ENCODE measurements at places on chromosomes 7 and 10. TPM values are rescaled to one million over a fixed set of nuclear protein-coding genes. Genes with fewer than 3 reads are reported as not detected.

- peaks cover 68% of the 10 kb centered on the region for H3K27me3 ChIP-seq
- no peak overlapping the region for H3K27ac ChIP-seq
- H3K4me1 ChIP-seq = peaks cover 18% of the 10 kb centered on the region
- DNase-seq = no peak
Measured at GRCh38 chr10:116271593-116272439, 1.2 kb downstream of the GFRA1 start.

- no peak overlapping the region for H3K4me3 ChIP-seq
- H3K36me3 ChIP-seq = no peaks in the 10 kb centered on the region
- H3K4me1 ChIP-seq = peaks cover 7% of the 10 kb centered on the region
- no peak overlapping the region for H3K27ac ChIP-seq
- peaks cover 7% of the 10 kb centered on the region for H3K27me3 ChIP-seq
Measured at GRCh38 chr10:80554050-80554449, 16.3 kb downstream of the SH2D4B start.

- H3K27ac ChIP-seq = no peak overlapping the region
- H3K36me3 ChIP-seq = no peaks in the 10 kb centered on the region
- H3K27me3 ChIP-seq = no peaks in the 10 kb centered on the region
- DNase-seq = no peak
- no peaks in the 10 kb centered on the region for H3K4me1 ChIP-seq
Measured at GRCh38 chr10:84762754-84763394, 434.5 kb downstream of the CCSER2 start.

DNA sequence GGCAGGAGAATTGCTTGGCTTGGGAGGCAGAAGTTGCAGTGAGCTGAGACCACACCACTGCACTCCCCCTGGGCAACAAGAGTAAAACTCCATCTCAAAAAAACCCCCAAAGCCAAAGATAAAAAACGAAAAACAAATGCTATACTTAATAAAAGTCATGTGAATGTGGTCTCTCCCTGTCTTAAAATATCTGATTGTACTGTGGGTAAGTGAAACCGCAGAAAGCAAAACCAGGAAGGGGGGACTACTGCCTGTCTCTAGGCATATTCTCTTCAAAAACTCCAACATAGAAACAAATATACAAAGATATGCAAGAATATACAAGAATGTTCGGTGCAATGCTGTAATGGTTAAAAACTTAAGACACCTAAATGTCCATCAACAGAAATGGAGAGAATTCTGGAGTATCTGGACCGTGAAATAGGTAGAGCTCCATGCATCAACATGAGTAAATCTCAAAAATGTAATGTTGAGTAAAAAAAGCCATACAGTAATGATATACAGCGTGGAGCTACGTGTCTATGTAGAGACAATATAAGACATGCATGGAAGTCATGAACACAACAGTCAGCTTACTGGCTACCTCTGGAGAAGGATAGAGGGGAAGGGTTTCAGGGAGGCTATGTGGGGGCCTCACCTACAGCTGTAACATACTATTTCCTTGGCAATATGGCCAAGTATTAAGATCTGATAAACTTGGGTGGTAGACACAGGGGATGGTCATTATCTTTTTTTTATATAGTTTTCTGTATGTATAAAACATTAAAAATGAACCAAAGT, 2.1 kb downstream of the ZNF394 start:
- no peak for DNase-seq

- DNase-seq = no peak
- no peaks in the 10 kb centered on the region for H3K36me3 ChIP-seq
- H3K4me1 ChIP-seq = peaks cover 4% of the 10 kb centered on the region
- no peak overlapping the region for H3K4me3 ChIP-seq
- no peak overlapping the region for H3K27ac ChIP-seq
Measured at GRCh38 chr10:116287906-116288501, 15.0 kb upstream of the GFRA1 start.

DNA sequence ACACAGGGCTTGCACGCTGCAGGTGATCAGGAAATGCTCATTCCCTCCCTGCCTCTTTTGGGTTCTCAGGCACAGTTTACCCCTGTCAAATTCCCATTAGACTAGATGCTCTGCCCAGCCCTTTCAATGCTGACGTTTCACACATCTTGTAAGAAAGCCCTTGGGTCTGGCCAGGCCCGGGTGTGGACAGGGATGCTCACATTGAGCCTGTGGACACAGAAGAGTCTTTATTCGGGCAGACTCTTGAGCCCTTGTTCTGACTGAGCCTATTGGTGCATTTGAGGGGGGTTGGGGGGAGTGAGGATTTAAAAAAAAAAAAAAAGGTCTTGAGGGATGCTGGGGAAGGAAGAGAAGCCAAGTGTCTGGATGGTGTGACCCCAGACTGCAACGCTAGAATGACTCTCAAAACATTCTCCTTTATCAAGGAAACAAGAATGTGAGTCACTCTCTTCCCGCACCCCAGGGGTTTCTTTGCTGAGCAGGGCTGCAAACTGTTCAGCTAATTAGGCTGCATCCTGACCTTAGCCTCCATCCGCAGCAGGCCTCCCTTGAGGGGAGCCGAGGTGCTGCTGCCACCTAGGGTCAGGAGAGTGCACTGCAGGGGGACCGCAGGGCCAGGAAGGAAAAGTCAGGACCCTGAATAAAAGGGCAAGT, 53.6 kb upstream of the TMEM72 start:
- H3K4me1 ChIP-seq = peaks cover 24% of the 10 kb centered on the region
- peak overlapping the region; percentile 34 for H3K27ac ChIP-seq

GRCh38 chr10:3399756-3400155, 227.2 kb upstream of the PITRM1 start:
- peak overlapping the region; percentile 36 for H3K27ac ChIP-seq
- peak overlapping the region; percentile 10 for H3K4me3 ChIP-seq
- peaks cover 46% of the 10 kb centered on the region for H3K4me1 ChIP-seq
- H3K36me3 ChIP-seq = no peaks in the 10 kb centered on the region
- DNase-seq = peak; percentile 36

DNA sequence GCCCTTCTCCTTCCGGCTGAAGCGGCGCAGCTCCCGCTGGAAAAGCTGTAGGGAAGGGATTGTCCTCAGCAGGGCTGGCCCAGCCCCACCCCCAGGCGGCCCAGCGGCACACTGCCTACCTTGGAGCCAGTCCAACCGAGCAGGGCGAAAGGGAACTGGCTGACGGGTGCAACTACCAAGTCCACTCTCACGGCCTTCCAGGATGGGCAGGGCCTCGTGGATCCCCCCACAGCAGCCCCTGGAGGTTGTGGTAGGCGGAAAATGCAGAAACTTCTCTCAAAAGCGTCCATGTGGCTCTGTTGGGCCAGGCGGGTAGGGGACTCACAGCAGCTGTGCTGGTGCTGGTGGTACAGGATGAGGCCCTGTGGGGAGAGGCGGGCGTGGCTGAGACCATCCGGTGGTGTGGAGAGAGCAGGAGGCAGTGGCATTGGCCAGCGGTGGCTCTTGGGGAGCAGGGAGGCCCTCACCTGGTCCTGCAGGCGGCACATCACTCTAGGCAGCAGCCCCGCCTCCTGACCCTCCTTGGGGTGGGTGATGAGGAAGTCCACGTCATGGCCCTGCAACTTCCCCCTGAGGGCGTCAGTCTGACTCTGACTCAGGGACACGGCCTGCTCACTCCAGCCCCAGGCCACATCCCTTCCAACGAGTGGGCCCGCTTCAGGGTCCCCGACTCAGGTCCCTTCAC, 8.4 kb upstream of the PGAM2 start:
- H3K4me3 ChIP-seq = no peak overlapping the region
- H3K27me3 ChIP-seq = no peaks in the 10 kb centered on the region
- no peak overlapping the region for H3K27ac ChIP-seq

DNA sequence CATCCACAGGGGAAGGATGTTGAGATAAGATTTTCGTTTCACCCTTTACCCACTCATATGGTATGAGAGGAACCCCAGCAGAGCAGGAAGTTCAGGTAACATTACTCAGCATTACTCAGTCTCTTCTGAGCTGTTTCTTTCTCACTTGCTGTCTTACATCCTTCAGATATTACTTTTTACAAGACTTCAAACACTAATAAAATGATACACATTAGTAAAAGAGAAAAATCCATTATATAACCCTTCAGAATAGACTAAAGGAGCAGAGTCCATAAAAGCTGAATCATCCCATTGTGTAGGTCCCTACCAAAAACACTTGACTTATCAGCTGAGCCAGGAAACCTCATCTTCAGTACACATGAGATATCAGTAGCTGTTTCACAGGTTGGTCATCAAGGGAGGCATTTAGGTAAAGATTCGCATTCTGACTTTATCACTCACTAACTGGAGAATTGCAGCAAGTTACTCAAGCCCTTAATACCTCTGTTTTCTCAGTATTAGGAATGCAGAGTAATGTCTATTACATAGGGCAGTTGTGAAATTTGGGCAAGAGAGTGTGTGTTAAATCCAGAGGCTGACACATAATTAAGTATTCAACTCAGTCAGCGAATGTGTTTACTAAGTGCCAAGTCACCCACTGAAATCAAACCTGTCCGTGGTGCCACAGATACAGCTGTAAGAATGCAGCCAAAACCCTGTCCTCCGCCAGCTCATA, 44.7 kb downstream of the KLF6 start:
- no peak overlapping the region for H3K27ac ChIP-seq
- no peak overlapping the region for H3K4me3 ChIP-seq
- peaks cover 1% of the 10 kb centered on the region for H3K4me1 ChIP-seq

DNA sequence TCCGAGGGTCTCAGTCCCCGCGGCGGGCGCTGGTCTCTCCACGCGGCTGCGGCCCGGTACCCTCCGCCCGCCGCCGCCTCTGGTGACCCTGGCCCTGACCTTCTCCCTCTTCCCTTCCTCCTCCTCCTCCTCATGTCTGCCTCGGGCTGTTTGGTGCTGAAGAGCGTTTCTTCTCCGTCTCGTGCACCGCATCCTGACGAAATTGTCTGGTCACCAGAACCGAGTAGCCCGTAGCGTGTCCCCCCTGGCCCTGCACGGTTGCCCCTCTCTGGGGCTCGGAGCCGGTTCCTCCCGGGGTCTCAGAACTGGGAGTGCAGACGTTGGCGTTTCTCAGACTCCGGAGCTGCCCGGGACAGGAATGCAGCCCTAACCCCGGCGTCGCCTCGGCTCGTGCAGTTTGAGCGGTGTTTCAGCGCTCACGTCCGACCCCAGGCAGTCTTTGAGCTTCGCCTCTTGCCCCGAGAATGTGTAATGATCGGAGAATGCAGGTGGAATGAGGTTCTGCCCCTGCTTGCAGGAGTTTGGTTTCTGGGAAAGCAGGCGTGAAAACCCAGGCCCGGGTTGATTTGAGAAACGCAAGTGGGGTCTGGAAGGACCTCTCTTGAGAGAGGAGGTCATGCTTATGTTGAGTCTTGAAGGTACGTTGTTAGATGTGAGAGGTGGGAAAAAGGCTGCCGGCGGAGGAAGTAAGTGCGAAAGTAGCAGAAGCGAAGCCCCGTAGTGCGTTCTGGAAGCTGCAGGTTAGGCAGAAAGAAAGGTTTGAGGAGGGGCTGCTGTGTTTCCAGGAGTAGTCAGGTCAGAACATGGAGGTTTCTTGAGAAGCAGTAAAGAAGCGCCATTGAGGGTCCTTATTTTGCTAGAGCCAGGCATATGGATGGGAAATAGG, 743 bp downstream of the RBM17 start:
- H3K4me1 ChIP-seq = peaks cover 32% of the 10 kb centered on the region
- H3K27me3 ChIP-seq = peaks cover 8% of the 10 kb centered on the region
- DNase-seq = peak; percentile 74
- H3K4me3 ChIP-seq = peak overlapping the region; percentile 95
- H3K27ac ChIP-seq = peak overlapping the region; percentile 92

GRCh38 chr10:98242823-98243222, 25.2 kb downstream of the LOXL4 start:
- H3K4me1 ChIP-seq = peaks cover 17% of the 10 kb centered on the region
- no peaks in the 10 kb centered on the region for H3K27me3 ChIP-seq
- H3K4me3 ChIP-seq = no peak overlapping the region
- peaks cover 5% of the 10 kb centered on the region for H3K36me3 ChIP-seq
- no peak overlapping the region for H3K27ac ChIP-seq
- DNase-seq = no peak

DNA sequence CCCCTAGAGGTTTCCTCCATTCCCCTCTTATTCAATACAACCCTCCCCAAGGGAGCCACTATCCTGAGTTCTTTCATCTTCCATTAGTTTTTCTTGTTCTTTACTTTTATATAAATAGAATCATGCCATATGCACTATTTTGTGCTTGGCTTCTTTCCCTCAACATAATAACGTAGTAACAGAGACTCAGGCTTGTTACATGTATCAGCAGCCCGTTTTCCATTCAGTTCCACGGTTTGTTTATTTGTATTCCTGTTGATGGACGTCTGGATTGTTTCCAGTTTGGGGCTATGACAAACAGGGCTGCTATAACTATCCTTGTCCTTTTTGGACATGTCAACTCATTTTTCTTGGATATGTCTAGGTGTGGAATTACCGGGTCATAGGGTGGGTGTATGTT, 264.4 kb upstream of the MKI67 start:
- H3K4me1 ChIP-seq = no peaks in the 10 kb centered on the region
- DNase-seq = no peak
- H3K4me3 ChIP-seq = no peak overlapping the region
- peaks cover 20% of the 10 kb centered on the region for H3K27me3 ChIP-seq
- H3K27ac ChIP-seq = no peak overlapping the region

GRCh38 chr10:126686268-126686667, 15.8 kb upstream of the C10orf90 start:
- H3K27me3 ChIP-seq = no peaks in the 10 kb centered on the region
- no peaks in the 10 kb centered on the region for H3K36me3 ChIP-seq
- no peak overlapping the region for H3K4me3 ChIP-seq
- peaks cover 6% of the 10 kb centered on the region for H3K4me1 ChIP-seq
- no peak for DNase-seq
- H3K27ac ChIP-seq = no peak overlapping the region

- H3K27ac ChIP-seq = no peak overlapping the region
- no peak overlapping the region for H3K4me3 ChIP-seq
- H3K4me1 ChIP-seq = no peaks in the 10 kb centered on the region
Measured at GRCh38 chr10:84172467-84173356, 889 bp upstream of the GPR15LG start.

GRCh38 chr7:70154521-70155180, 556.4 kb downstream of the AUTS2 start:
- H3K4me1 ChIP-seq = peaks cover 16% of the 10 kb centered on the region
- DNase-seq = no peak
- peak overlapping the region; percentile 17 for H3K27ac ChIP-seq
- H3K27me3 ChIP-seq = no peaks in the 10 kb centered on the region
- H3K4me3 ChIP-seq = no peak overlapping the region
- peaks cover 18% of the 10 kb centered on the region for H3K36me3 ChIP-seq

- peaks cover 5% of the 10 kb centered on the region for H3K36me3 ChIP-seq
- H3K27ac ChIP-seq = peak overlapping the region; percentile 34
- peaks cover 13% of the 10 kb centered on the region for H3K4me1 ChIP-seq
- no peak for DNase-seq
- H3K27me3 ChIP-seq = peaks cover 28% of the 10 kb centered on the region
Measured at GRCh38 chr7:514651-515598, 4.7 kb downstream of the PDGFA start.

DNA sequence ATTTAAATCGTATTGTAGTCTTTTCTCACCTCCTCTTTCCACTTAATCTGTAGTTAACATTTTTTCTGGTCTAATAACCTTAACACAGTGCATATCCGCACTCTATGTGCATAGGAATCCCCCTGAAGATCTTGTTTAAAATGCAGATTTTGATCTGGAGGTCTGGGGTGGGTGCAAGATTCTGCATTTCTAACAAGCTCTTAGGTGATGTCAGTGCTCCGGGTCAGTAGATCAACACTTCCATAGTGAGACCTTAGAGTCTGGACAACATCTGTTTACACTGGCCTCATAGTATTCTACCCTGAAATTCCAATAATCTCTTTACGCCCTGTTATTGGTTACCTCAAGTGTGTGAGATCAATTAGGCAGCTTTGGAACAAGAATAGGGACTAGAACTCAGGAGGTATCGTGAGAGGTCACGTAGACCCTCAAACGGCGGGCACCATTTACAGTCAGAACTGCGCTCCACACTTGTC, 434 bp upstream of the PLEKHA8 start:
- H3K27ac ChIP-seq = peak overlapping the region; percentile 93

Gene LRRC4
- total RNA-seq = 37.7 TPM

Gene COL28A1
- 3.3 TPM for total RNA-seq

Gene PRLHR
- 2.6 TPM for total RNA-seq

Gene FAM25A
- total RNA-seq = not detected

Gene MACROH2A2
- 117 TPM for total RNA-seq

Gene ANKRD61
- 0.31 TPM for total RNA-seq

Gene TWIST1
- 121 TPM for total RNA-seq

Gene SCART1
- 1.4 TPM for total RNA-seq

Gene SFRP4
- total RNA-seq = 4.4 TPM
